MCF 10A (cell line): ENCODE measurements at places on chromosomes 6 and 20.

- no peak for DNase-seq
These were observed 294.7 kb downstream of the FOXC1 start for GRCh38 chr6:1904466-1904799.

DNA sequence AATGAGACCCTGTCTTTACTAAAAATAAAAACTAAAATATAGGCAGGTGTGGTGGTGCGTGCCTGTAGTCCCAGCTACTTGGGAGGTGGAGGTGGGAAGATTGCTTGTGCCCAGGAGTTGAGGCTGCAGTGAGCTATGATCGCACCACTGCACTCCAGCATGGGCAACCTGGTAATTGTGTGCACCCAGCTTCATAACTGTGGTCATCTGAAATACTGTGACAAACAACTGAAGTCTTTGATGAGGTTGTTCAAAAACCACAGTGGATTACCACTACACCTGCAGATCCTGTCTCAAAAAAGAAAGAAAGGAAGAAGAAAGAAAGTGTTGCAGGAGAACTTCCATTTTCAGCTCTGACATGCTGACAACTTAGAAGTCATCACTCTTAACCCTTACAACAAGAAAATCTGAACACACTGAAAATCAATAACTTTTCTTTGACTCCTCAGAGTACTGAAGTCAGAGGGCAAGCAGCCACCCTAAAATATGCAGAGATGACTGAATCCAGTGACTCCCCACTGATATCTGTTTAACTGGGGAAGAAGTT, 13.8 kb upstream of the ZBP1 start:
- no peak for DNase-seq

DNA sequence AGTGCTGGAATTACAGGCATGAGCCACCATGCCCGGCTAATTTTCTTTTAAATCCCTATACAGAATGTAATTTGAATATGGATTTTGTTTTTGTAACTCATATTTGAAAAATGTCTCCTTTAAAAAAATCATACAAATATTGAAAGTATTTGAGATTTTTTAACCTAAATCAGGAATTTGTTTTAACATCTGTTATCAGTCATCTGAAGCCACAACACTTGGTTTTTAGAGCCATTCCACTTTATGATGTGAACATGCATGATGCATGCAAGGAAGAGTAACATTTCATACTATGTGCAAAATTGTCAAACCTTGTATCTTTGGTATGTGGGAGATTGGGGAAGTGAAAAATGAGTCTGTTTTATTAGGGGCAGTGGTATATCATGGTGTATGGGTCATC, 124.5 kb upstream of the AHI1 start:
- no peak for DNase-seq

- no peak for DNase-seq
These were observed 79.0 kb downstream of the IPCEF1 start for GRCh38 chr6:154277629-154278017.

DNA sequence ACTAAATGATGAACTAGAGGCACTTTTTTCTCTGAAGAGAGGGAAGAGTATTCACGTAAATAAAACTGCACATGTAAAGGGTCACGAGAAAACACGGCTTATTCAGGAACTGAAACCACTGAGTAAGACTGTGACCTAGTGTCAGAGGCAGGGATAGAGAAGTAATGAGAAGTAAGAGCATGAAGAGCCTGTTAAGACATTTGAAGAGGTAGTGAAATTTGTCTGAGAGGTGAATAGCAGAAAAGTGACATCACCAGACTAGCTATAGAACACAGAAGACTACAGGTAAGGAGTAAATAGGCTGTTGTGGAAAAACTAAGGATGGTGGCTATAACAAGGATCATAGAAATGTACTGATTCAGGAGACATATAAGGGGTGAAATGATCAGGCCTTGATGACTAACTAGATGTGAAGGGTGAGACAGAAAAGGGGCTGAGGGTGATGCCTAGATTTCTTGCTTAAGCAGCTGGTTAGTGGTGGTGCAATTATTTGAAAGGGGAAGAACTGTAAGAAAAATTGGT, 76.8 kb downstream of the REV3L start:
- DNase-seq: no peak

DNA sequence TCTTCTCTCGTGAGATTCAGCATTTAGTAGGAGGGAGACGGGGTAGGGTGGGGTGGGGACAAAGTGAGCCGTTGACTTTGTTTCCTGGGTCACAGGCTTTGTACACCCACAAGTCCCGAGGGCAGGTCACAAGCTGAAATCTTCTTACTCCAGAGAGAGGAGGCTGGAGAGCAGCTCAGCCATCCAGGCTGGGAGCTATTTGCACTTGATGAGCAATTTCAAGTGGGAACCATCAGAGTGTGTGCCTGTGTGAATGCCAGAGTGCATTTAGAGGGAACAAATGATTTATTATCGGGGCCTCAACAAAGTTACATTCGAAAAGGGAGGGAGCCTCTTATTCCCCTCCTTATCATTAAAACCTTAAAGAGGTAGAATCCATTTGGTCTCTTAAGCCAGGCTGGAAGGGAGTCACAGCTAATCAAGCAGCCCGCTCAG, 155.7 kb upstream of the JARID2 start:
- no peak for DNase-seq

GRCh38 chr20:63536997-63537524, at the start of gene PTK6:
TSS of gene PTK6 (minus strand) at chr20:63537376. CDS start at chr20:63537314, 62 bp downstream.
- DNase-seq: peak; percentile 75

- no peak for DNase-seq
These were observed 39.7 kb downstream of the FRMD1 start for GRCh38 chr6:168039301-168039700.
